ENCODE measurements at places on chromosomes 11 and 22.

GRCh38 chr11:128776069-128776423 lies 82.2 kb downstream of the FLI1 start:
- DNase-seq, result no peak

- DNase-seq, result no peak
Measured at GRCh38 chr11:379205-380094, 10.2 kb downstream of the B4GALNT4 start.

DNA sequence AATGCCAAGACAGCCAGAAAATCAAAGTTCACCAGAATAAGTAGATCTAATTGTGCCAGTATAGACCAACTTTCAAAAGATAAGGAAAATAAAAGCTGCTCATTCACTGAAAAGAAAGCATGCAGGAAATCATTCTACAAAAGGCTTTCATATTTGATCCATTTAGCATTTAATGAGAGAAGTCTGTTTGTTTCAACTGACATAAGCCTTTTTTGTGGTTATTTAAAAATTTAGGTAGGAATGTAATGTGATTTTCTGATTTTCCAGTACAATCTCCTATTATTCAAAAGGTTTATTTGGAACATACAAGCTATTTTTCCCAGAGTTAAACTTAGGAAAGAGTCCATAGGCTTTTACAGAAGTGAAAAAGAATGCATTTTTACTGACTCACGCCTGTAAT lies 92.7 kb downstream of the SBF2 start:
- DNase-seq, result no peak

GRCh38 chr22:19779011-19779421 lies 18.4 kb downstream of the TBX1 start:
- DNase-seq, result no peak

DNA sequence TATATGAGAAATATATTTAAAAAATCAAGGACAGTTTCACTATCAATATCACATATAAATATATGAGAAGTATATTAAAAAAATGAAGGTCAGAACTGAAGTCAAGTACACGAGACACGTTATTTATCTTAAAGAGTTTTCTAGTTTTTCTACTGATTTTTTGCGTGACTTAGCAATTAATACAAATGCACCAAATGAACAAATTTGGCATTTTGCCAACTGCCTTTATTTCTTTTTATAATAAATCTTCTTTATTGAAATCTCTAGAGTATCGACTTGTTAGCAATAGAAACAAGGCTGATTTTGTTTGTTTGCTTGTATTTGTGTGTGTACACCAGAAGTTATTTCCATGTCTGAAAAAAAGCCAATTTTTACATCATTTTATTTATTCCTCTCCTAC lies 1684.7 kb upstream of the RAG2 start:
- DNase-seq, result no peak

DNA sequence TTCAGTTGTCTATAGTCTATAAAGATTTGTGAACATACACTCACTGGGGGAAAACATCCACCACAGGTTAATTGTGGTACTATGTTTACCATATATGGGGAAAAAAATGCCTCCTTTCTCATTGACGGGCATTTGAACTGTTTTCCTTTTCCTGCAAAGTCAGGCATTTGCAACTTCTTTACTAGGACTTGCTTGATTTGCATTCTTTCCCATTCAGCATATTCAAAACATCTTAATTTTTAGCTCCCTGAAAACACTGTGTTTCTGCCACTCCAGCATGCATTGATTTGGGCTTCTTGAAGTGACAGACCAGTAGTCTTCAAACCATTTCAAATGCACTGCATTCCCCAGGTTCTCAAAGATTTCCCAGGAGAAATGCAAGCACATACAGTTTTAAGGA lies 67.6 kb downstream of the INSC start:
- no peak for DNase-seq

DNA sequence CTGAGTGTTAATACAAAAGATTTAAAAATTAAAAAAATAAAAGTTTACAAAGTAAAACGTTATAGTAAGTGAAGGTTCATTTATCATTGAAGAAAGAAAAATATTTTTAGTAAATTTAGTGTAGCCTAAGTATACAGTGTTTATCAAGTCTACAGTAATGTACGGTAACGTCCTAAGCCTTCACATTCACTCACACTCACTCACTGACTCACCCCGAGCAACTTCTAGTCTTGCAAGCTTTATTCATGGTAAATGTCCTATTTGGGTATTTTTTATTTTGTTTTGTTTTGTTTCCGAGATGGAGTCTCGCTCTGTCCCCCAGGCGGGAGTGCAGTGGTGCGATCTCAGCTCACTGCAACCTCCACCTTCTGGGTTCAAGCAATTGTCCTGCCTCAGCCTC lies 8.8 kb downstream of the CASTOR1 start:
- DNase-seq, result no peak

DNA sequence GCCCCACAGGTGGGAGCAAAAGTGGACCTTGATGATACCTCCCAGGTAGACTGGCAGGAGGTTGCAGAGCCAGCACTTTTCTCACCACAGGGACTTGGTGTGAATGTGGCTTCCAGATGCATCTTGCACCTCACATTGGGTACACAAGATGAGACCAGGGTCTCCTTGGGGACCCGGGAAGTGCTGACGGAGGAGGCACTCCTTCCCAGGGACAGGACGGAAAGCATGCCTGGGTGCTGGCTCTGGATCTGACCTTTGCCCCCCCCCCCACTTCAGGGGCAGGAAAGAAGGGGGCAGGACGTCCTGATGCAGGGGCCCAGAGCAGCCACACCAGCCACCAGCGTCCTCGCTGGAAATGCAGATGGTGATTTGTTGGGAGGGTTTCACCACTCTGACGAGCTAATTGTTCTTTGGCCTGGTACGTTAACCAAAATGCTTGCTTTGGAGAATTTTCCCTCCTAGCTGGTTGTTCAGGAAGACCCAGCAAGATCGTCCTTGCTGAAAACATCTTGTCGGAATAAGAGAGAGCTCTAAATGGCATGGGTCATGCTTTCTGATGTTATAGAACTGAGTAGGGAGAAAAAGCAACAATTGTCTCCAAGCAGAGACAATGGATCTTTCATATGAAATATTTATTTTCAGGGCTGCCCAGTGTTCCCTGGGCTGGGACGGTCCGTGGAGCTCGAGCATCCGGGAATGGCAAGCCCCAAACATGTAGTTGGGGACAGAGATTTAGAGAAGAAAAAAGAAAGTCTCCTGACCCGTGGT lies 74.4 kb upstream of the PPARA start:
- DNase-seq, result no peak

GRCh38 chr11:2259466-2259830 lies 10.9 kb downstream of the ASCL2 start:
- no peak for DNase-seq

DNA sequence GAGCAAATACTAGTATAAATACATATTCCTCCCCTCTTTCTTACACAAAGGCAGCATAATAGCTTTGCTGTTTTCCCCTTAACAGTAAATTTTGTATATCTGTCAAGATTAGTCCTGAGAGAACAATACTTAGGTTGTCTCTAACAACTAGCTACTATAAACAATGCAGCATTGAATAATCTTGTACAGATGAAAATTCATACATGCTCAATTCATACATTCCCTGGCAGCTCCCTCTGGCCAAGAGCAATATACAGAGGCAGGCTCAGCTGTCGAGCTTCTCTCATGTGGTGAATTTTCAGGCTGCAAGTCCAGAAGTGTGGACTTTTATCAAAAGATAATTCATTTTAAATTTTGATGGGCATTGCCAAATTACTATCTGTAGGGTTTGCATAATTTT lies 81.2 kb upstream of the PTH start:
- DNase-seq, result no peak

GRCh38 chr11:79371152-79371551 lies 69.7 kb downstream of the TENM4 start:
- DNase-seq, result no peak

DNA sequence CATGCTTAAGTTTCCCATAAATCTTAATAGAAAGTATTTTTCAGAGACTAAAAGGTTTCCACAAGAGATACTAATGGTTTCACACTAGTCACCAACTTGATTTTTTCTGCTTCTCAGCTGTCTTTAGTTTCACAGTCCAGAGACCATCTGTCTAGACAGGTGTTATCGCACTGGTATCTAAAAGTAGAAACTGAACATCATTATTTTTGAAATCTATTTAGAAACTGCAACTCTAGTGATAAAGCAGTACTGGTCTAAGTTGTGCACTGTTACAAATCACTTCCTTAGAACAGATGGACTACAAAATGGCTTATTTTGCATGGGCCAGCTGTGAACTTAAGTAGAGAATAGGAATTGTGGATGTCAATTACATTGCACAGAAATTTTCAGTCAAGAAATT lies 78.0 kb downstream of the CNTN5 start:
- no peak for DNase-seq

GRCh38 chr11:35288817-35289541 lies 130.4 kb downstream of the SLC1A2 start:
- DNase-seq, result no peak

DNA sequence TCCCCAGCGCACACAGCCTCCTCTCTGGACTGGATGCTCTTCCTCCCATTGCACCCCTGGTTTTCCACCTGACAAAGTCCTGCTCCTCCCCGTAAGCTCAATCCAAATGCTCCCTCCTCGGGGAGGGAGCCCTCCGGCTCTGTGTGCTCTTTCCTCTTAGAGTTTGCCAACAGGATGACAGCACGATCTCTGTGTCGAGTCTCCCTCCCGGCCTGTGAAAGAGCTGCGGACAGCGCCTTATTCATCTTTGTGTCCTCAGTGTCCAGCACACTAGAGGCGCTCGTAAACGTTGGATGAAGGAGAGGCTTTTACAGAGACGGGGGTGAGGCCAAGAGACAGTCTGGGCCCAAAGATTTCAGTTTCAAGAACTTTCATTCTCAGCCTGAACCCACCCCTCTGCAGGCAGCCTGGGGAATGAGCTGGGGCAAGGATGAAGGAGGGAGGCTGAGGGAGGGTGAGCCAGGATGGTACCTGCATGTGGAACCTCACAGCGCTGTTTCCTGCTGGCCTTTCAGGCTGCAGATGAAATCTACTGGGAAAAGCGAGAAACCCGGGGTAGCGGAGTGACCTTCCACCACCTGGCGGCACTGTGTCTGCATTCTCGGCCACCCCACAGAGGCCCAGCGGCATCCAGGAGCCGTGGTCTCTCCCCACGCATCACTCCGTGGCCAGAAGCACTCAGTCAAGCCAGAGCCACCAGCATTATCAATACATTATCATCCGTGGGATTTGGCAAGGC lies 8.5 kb upstream of the TMPRSS4 start:
- no peak for DNase-seq

DNA sequence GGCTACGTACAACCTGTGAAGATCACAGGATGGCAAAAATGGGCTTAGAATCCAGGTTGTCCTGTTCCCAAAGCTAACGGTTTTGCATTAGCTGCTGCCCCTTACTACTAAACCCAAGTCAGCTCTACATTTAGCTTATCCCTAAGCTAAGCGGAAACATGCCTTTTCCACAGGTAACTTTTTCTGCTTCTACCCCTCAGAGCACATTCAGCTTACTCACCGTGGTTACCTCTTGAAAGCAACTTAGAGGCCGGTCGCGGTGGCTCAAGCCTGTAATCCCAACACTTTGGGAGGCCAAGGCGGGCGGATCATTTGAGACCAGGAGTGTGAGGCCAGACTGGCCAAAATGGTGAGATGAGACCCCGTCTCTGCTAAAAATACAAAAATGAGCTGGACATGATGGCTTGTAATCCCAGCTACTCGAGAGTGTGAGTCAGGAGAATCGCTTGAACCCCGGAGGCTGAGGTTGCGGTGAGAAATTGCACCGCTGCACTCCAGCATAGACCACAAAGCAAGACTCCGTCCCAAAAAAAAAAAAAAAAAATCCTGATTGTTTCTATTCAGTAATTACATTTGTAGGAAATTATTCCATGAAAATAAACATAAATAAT lies 790 bp upstream of the TMEM41B start:
- no peak for DNase-seq

DNA sequence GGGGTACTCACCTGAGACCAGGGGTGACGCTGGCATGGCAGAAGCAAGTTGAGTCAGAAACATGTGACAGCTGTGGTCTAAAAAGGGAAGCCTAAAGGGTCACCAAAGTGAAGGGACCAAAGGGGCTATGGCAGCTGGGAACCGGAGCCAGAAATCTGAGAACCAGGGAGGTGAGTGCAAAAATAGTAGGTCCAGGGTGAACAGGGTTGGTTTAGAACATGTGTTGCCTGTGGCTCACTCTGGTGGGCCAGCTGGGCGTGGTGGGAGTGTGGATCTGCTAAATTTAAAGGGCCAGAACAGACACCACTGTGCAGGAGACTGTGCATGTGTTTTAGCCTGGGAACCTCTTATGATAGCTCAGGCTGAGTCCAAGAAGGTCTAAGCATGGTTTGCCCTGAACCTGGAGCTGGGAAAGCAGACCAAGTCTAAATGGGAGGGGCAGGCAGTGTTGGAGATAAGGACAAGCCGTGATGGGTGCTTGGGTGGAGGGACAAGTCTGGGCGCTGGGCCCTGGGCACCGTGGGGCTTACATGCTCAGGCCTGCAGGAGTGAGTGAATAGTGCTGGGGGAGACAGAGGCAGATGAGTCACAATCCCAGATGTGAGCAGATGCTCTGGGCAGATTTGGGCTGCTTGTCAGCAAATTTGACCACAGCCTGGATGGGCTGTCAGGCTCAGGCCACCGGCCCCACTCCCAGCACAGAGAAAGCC lies 41.4 kb upstream of the ZBED5 start:
- DNase-seq, result no peak

DNA sequence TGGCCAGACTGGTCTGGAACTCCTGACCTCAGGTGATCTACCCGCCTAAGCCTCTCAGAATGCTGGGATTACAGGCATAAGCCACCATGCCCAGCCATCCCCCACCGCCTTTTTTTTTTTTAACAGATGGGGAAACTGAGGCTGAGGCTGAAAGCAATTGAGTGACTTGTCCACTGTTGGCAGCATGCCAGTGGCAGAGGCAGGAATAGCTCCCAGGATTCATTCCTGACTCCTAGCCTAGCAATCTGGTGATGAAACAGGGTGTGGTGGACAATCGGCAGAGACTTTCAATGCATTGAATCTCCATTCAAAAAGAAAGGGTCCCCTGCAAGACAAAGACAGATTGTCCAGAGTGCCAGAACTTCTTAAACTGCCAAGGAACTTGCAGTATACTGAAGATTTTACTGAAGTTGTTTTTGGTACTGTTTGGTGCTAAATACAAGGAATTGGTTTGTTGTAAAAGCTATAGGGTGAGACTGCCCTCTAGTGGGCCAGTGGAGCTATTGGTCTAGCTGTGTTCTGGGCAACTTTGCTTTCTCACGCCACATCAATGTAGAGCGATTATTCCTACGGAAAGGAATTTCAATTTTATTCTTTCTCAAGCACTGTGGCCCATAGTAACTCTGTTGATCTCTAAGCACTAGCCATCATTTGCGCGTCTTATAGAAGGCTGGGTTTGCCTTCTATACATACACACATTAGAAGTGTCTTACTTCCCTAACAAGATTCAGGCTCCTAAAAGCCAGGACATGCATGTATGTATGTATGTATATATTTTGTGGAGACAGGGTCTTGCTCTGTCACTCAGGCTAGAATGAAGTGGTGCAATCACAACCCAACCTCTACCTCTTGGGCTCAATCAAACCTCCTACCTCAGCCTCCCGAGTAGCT lies 21.0 kb downstream of the C22orf31 start:
- peak; percentile 52 for DNase-seq

GRCh38 chr11:34223021-34223813 lies 117.8 kb downstream of the NAT10 start:
- DNase-seq, result peak; percentile 28

- DNase-seq, result no peak
Measured at GRCh38 chr11:1830322-1831223, 4.2 kb upstream of the SYT8 start.

- peak; percentile 56 for DNase-seq
Measured at GRCh38 chr11:12827929-12828812, 153.9 kb downstream of the TEAD1 start.

- no peak for DNase-seq
Measured at GRCh38 chr11:25838918-25839625, 492.9 kb upstream of the ANO3 start.

- no peak for DNase-seq
Measured at GRCh38 chr11:71064702-71065515, 187.5 kb downstream of the SHANK2 start.
